ENCODE measurements at places on chromosomes 1 and 21.

- DNase-seq = no peak
Observed at GRCh38 chr1:61450872-61451571, 273.9 kb downstream of the TM2D1 start.

DNA sequence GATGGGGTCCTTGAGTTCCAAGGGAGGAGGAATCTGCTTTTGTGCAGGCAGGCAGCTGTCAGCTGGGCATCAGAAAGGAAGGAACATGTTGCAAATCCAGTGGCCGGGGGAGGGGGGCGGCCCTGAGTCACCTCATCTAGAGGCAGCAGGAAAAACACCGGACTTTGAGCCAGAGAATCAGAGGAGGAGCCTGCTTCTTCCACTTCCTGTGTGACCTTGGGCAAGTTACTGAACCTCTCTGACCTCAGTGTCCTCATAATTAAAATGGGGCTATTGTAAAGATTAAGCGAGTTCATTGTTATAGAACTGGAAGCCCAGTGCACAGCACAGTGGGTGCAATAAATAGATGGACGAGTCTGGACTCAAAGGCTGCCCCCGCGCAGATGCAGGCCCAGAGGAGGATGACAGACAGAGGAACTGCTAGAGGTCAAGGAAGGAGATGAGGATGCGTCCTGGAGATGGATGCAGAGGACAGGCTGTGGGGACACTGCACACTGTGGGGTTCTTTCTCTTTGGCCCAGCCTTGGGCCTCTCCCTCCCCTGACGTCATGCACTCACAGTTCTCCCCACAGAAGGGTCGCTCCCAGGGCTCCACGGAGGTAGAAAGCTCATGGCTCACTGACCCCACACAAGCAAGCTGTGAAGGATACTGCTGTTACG lies 714.3 kb downstream of the MATN1 start:
- no peak for DNase-seq

DNA sequence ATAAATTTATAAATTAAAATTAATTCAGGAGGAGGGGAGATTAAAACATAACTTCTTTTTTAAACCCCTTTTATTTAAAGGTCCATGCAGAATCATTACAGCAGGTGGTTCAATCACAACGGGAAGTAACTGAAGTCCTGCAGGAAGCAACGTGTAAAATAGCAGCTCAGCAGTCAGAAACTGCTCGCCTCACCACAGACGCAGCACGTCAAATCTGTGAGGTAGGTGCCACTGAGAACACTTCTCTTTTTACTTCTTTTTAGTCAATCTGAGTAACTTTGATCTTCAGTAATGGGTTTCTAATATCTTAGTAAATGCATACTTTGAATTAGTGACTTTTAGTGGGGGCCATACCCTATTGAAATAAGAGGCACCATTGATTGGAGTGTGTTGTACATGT lies 87.0 kb downstream of the CEP350 start:
- no peak for DNase-seq

DNA sequence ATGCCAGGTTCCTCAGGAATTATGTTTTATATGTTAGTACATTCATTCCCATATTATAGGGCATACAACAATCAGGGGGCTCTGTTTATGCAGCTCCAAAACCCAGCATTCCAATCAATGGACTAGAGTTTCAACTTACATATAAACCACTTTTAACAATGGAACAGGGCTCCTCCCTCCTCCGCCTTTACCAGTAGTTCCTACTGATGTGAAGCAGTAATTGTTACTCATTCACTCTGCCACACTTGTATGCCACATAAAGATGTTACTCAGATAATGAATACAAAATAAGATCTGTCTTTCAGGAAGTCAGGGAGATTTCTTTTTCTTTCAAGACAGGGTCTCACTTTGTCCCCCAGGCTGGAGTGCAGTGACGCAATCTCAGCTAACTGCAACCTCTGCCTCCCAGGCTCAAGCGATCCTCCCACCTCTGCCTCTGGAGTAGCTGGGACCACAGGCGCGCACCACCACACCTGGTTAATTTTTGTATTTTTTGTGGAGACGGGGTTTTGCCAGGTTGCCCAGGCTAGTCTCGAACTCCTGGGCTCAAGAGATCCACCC lies 17.1 kb downstream of the ZNF281 start:
- no peak for DNase-seq

GRCh38 chr1:224185208-224185607 lies 2.2 kb downstream of the DEGS1 start:
- no peak for DNase-seq

DNA sequence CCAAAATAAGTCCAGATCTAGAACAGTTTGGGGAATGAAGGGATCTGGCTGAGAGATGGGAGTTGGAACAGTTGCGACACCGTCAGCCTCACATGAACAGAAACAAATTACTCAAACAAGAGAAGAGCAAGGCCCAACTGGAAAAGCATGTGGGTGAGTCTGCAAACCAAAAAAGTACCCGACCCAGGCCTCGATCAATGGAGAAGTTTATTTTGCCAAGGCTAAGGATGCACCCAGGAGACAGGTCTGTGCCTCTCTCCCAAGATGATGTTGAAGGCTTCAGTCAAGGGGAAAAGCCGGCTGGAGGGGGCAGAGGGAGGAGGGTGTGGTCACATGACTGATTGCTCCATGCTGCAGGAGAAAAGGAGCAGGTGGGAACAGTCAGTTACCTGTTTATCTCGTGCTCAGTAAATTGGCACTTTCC lies 42.3 kb downstream of the KRTAP10-1 start:
- no peak for DNase-seq

DNA sequence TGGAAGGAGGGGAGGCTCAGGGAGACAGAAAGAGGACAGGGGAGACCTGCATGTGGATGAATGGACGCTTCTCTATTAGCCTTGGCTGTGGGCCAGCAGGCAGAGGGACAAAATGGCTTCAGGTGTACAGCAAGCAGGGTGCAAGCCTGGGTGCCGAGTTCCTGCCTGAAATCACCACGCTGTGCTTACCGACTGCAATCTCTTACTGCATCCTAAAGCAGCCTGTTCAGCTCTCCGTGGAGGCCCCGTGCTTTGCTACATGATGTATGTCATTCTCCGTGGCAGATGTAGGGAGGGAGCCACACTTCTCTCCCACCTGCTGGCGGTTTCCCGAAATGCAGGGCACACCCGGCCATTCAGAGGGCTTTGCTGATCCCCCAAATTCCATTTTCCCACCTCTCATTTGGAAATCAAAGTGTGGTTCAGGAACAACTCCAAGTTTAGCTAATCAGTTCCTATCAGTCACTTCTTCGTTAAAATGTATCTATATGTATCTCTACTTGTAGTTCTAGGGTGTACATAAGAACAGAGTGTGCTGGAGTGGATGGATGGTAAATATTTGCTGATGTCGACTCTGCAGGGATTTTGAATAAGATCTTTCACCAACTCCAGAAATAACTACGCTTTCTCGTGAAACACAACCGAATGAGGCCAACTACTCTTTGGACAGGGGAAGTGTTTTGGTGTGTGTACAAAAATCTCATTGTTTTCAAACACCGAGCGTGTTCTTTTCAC lies 122.3 kb upstream of the BACE2 start:
- no peak for DNase-seq

DNA sequence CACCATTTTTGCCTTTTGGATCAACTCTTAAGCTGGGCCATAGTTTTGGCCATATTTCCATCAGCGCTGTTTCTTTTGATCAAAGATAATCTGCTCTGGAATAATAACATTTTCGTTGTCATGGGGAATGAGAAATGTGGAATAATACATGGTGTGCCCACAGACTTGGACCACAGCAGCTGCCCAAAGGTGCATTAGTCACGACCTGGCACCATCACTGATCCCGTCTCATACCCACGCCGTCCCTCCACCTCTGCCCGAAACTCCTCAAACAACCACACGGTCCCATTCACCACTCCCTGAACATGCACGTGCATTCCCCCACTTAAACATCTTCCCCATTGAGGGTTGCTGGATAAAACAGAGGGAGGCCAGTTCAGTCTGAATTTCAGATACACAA lies 76.9 kb downstream of the SLC66A1 start:
- no peak for DNase-seq
